ENCODE measurements at places on chromosomes 7 and 10.

DNA sequence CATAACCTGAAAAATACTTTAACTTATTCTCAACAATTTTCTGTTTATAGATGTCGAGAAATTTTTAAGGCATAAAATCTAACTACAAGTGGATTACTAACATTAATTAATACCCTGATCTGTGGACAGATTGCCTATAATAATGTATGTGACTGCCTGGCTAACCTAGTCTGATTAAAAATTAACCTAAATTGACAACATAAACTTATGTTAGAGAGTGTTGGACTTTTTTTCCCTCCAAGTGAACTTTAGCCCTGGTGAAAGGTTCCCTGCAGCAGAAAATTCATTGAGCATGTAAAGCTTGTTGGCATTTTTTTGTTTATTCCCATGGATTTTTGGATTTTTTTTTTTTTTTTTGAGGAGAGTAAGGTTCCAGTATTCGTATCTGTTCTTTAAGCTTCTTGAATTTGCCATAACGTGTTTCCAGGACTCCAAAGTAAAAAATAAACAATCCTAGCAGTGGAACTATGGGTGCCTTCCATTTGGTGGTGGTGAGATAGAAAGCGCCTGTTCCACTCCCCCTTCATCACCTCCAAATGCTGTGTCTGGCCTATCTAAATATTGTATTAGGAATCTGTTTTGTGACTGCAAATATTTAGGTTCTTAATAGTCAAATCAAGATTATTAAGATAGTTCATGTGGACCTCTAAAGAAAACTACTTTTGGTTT, 36.1 kb downstream of the NET1 start:
- DNase-seq: no peak

- no peak for DNase-seq
Measured at GRCh38 chr10:66719483-66719882, 206.4 kb upstream of the LRRTM3 start.

DNA sequence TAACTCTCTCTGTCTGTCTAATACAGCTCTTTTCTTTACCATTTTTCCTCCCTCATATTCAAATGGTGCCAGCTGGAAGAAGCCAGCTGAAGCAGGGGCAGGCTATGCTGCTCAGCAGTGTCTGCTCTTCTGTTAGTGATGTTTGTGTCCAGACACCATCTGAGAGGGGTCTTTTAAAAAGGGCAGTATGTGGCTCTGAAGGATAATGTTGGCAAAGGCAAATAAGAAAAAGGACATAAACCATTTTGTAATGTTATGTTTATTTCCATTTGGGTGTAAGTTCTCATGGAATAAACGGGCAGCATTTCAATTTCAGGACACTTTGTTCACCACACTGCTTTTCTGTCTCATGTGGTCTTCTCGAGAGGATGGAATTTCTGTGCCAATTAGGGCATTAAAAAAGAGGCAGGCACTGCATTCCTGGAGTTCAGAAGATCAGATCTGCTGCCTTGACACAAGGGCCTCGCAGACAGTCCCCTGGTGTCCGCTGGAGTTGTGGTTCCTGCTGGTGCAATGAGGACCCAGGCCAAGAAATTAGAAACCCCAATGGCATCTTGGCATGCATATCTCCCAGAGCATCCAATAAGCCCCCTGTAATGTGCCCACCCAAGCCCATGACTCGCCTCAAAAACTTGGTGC, 109.0 kb upstream of the ELMO1 start:
- DNase-seq: no peak

GRCh38 chr7:30080818-30081217, 52.6 kb downstream of the PLEKHA8 start:
- DNase-seq: no peak

DNA sequence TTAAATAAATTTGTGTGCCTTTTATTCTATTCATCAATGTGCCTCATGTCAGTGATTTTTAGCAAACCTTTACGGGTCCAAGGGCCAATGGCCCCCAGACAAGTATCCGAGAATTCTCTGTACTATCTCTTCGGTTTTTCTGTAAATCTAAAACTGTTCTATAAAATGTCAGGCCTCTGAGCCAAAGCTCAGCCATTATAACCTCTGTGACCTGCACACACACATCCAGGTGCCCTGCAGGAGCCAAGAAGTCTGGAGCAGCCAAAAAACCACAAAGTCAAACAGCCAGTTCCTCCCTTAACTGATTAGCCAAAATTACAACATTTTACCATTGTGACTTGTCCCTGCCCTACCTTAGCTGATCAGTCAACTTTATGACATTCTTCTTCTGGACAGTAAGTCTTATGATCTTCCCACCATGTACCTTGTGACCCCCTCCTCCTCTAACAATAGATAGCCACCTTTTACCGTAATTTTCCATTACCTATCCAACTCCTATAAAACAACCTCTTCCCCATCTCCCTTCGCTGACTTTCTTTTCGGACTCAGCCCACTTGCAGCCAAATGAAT, 363.8 kb downstream of the SEMA3D start:
- DNase-seq: no peak

- no peak for DNase-seq
Measured at GRCh38 chr7:113796557-113796956, 122.3 kb downstream of the PPP1R3A start.

DNA sequence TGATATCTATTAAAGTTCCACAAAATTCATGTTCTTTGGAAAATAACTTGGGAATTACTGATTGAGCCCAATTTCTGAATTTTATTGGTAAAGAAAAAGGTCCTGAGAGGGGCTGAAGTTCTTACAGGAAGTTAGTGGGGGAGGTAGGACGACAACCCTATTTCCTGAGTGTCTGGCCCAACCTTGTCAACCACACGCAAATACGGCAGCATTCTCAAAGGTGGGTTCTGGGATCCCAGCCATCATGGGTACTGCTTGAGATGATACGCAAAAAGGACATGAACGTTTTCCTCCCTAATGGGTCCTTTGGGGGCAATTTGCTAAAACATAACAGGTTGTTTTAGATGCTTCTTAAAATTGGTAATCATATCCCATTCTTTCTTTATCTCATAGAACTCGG, 2.7 kb upstream of the PDCD4 start:
- no peak for DNase-seq

- no peak for DNase-seq
Measured at GRCh38 chr7:16498122-16498521, 28.5 kb upstream of the LRRC72 start.

DNA sequence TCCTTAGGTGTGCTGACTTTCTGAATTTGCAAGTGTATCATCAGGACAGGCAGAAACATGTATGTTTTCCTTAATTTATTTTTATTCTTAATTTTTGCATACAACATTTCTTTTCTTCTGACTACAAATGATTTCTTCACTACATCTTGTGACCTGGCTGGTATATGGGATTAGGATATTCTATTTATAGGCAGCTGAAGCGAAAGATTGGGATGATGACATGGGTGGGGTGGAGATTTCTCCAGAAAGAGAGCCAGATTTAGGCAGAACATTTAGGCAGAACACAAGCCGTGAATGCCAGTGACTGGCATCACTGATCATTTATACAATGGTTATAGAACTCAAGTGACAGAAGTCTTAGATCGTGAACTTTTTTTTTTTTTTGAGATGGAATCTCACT, 256.7 kb downstream of the KLF6 start:
- no peak for DNase-seq

DNA sequence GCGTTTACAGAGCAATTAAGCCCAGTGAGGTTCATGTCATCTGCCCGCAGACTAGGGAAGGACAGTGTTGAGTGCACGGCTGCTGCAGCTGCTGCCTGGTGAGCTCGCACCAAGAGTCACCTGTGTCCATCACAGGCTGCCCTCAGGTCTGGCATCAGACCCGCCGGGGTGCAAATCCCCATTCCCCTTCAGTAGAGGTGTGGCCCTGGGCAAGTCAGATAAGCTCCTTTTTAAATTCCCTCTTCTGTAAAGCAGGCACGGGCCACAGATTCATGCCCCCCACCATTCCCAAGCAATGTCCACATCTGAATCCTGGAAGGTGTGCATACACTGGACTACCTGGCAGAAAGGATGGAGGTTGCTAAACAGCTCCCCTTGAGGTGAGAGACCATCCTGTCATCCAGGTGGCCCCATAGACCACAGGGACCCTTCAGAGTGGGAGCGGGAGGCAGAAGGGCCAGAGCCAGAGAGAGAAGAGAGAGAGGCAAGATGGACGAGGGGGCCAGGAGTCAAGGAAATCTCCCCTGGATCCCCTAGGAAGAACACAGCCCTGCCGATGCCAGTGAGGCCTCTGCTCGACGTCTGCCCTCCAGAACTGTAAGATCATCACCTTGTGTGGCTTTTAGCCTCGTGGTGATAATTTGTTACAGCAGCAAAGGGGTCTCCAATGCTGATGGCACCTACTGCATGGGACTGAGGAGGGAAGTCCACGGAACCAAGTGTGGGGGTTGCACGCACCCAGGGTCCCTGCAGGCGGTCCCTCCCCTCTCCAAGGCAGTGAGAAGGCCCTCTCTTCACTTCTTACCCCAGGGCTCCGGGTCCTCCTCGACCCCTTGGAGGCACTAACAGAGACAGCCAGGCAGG, 168.8 kb downstream of the TCERG1L start:
- DNase-seq: no peak

DNA sequence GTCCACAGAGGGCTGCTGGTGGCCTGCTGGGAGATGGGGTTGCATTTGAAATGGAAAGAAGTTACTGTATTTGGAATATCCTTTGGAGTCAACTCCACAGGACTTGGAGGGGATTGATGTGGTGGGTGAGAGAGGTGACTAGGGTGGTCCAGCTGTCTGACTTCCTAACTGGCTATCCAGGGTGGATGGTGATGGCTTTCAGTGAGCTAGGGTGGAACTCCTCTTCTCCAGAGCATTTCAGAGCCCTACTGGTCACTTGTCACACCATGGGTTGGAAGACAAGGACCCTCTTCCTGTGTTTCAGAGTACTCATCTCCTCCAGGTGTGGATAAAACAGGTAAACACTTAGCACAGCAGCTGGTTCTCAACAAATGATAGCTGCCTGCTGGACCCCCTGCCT, 3.3 kb upstream of the ADAMTS14 start:
- no peak for DNase-seq

DNA sequence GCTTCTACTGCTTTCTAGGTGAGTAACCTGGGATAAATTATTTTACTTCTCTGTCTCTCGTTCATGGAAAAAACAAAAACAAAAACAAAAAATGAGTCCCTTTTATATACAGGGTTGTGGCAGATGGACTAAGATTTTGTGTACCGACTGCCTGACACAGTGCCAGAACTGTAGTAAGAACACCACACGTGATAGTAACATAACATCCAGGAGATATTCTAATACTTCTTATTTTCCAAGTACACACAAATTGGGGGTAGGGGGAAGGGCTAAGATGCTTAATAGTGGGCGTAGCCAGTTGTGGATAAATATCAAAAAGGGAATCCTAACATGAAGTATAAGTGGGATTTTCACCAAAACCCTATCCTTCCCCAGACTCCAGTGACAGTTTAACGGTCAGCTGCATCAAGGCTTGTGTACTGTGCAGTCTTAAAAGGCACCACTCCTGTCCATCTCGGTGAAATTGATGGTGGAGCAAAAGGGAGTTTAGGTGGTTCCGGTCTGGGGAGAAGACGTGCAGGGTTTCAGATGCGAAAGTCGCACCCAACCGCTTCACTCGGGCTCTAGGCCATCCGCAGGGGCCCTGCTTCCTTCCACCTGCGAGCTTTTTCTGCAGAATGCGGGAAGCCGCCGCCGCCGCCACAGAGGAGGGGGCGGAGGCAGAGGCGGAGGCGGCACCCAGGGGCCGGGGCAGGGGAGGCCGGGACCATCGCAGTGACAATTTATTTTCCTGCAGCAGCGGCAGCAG, at the start of gene STAMBPL1:
Gene STAMBPL1 (plus strand): TSS at position 712 of the 748 bp plus-strand sequence. CDS start 21,464 bp downstream, outside the sequence.
- DNase-seq: no peak

- no peak for DNase-seq
Measured at GRCh38 chr7:55423277-55423711, 58.2 kb downstream of the LANCL2 start.

GRCh38 chr7:1105189-1105588, 17.3 kb downstream of the GPER1 start:
- DNase-seq: no peak

- DNase-seq: no peak
Measured at GRCh38 chr7:103394566-103394965, 47.1 kb downstream of the PSMC2 start.

DNA sequence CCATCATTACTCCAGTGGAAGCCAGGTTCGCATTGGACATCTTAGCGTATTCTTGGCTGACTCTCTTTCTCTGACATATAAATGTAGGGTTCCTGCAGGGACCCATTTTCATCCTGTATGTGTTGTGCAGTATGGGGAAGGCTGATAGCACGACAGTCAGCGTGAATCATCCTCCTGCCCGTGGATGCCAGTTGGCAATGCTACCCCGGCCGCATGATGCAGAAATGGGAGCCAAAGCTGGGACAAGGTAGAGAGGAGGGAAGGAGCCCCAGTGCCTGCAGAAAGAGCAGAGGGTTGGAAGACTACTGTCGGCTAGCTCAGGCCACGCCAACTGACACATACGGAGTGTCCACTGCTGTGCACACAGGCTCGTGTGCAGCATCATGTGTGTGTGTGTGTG, 251.6 kb downstream of the SKAP2 start:
- no peak for DNase-seq

DNA sequence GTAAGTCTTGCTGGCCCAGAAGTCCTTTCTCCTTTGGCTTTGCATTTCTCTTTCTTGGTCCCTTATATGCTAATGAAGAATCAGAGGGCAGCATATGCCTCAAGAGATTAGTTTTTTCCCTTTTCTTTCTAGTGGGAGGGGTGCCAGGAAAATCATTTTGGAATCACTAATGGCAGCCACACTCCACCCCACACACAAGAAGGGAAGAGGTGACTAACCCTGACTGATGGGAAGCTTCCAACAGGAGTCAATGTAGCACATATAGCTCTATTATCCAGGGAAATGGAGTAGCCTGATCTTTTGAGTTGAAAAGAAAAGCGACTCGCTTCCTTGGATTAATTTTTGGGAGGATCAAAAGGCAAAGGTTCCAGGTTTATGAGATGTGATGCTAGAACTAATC, 225.3 kb downstream of the KIF20B start:
- no peak for DNase-seq

DNA sequence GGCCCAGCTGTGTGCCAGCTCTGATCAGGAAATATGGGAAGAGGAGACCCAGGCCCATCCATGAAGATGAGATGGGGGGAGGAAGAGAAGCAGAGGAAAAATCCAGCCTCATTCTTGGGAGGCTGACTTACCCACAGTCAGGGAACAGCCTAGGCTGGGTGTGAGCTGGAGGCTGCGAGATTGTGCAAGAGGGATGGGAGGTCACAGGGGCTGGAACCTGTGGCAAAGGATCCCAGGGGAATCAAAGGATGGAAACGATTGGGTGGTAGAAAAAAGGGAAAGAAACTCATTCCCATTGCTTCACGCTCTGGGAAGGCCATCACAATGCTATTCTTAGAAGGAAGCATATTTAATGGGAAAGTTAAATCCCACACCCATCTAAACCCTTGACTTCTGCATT, 26.7 kb upstream of the CRHR2 start:
- DNase-seq: no peak

Measured in suppressor macrophage treated with lipopolysaccharide for 1 hour (primary cell).